Activated naive CD4-positive, alpha-beta T cell (primary cell): ENCODE measurements at places on chromosomes 5 and 9.

DNA sequence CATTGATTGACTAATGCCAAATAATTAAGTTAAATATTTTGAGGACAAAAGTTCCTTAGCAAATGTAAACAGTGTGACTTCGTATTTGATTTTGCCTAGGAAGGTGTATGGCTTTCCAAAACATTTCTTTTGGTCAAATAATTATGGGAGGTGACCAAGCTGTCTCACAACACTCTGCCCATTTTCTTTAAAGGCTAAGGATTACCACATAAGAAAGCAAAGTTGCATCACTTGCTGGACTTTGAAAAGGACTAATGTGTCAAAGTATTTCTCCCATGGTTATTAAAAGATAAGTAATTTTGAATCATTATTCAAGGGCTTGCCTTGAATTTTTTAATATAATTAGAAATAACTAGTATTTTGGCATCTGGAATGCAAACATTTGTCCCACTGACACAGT, 74.7 kb downstream of the HAPLN1 start:
- DNase-seq = no peak

- no peak for DNase-seq
Measured at GRCh38 chr9:128153947-128154695, 4.9 kb downstream of the LCN2 start.

- DNase-seq = no peak
Measured at GRCh38 chr5:2207416-2208238, 324.9 kb upstream of the IRX4 start.

DNA sequence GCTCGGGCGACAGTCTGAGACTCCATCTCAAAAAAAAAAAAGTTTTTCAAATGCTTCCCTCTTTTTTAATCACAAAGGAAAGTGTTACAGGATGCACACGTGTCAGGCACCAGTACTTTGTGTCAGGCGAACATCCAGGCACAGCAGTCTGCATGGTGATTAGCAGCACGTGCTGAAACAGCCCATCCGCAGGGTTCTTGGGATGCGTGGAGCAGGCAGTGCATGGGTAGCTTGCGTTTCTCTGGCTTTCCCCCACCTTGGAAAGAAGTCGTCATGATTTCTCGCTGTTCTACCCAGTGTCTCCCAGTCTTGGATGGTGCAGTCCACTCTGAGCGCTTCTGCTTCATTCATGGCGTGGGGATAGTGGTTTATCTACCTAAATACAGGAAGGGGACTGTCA, 35.4 kb downstream of the GPR107 start:
- no peak for DNase-seq

GRCh38 chr5:74616236-74617146, 24.0 kb downstream of the ENC1 start:
- DNase-seq = no peak

GRCh38 chr5:40277161-40277906, 402.4 kb upstream of the PTGER4 start:
- DNase-seq = no peak

- no peak for DNase-seq
Measured at GRCh38 chr5:170442391-170442790, 53.2 kb upstream of the KCNMB1 start.

DNA sequence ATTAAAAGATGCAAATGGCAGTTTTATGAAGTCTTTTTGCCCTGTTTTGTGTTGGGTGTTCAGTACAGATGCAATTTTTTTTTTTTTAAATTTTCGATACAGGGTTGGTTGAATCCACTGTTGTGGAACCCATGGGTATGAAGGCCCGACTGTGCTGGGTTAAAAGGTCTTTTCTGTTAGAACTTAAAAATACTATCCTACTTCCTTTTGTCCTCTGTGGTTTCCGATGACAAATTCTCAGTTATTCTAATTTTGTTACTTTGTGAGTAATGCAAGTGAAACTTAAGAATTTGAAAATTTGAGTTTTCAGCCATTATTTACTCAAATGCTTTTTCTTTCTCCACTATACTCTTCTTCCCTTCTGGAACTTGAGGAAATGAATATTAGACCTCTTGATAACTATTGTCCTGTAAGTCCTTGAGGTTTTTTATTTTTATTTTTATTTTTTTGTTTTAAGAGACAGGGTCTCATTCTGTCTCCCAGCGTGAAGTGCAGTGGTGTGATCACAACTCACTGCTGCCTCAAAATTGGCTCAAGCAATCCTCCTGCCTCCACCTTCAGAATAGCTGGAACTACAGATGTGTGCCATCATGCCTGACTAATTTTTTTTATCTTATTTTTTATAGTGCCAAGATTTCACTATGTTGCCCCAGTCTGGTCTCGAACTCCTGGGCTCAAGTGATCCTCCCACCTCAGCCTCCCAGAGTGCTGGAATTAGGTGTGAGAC, 67.5 kb downstream of the ZCCHC7 start:
- no peak for DNase-seq

DNA sequence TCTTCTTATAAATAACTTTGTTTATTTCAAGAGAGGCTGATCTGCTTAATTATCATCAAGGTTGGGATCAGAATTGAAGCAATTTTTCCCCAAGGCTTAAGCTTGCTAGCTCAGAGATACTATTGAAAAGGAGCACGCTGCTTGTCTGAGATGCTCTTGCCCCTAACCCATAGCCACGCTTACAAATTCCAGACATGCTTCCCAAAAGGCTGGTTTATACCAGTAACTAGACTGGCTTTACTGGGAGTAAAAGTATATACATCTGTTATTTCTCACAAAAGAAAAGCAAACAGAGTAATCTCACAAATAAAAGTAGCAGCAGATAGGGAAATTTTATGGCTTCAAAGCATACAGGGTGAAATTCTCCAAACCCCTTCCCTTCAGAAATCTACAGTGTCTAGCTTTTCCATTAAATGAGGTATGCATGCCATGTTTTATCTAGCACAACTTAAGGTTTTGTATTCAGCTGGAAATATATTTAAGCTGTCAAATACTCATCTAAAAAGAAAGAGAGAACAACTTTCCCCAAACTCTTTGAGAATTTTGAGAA, 163.2 kb upstream of the TRPC7 start:
- no peak for DNase-seq

- no peak for DNase-seq
Measured at GRCh38 chr5:116476897-116477537, 97.6 kb downstream of the SEMA6A start.

GRCh38 chr5:96741891-96742309, 65.8 kb downstream of the ERAP1 start:
- DNase-seq = no peak

- DNase-seq = no peak
Measured at GRCh38 chr5:181221105-181221791, 1.8 kb upstream of the TRIM41 start.

DNA sequence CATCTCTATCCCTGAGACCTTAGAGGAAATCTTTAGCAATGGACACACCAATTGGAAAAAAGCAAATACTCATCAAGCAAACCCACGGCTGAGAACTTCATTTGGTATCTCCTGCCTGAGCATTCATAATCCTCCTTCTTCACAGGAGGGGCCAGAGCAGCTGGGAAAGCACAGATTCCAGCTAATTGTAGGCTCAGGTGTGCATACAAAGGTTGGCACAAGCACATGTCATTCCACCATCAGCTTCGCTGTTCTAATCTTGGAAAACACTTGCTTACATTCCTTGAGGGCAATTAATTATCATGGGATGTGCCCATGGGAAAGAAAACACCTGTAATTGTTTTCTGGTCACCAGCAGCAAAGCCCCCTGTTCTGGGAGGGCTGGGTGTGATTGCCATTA, 376.6 kb downstream of the SPOCK1 start:
- DNase-seq = no peak

- DNase-seq = no peak
Measured at GRCh38 chr9:77534376-77535057, 113.6 kb downstream of the GNA14 start.

- no peak for DNase-seq
Measured at GRCh38 chr9:17004500-17004899, 130.3 kb upstream of the CNTLN start.

DNA sequence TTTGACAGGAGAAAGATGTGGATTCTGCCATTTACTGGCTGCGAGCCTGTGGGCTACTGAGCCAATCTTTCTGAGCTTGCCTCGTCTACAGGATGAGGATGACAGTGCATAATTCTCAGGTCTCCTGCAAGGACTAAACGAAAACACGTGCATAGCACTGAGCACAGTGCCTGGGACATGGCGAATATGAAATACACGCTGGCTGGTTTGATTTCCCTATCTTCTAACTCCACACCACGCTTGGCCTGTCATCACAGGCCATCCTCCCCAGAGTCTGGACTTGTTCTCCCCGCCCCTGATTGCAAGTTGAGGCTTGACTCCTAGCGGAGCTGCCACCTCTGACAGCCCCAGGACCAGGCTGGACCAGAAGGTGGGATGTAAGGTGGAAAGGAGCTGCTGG, 37.9 kb downstream of the ARPC5L start:
- no peak for DNase-seq

GRCh38 chr5:133423011-133423617, 189.2 kb downstream of the FSTL4 start:
- DNase-seq = no peak

- no peak for DNase-seq
Measured at GRCh38 chr5:154727361-154727760, 27.8 kb upstream of the LARP1 start.

GRCh38 chr5:68027519-68027918, 188.0 kb upstream of the PIK3R1 start:
- DNase-seq = no peak

- DNase-seq = no peak
Measured at GRCh38 chr9:82593501-82593900, 469.4 kb downstream of the RASEF start.

- DNase-seq = no peak
Measured at GRCh38 chr5:75331095-75332090, 5.6 kb upstream of the HMGCR start.

DNA sequence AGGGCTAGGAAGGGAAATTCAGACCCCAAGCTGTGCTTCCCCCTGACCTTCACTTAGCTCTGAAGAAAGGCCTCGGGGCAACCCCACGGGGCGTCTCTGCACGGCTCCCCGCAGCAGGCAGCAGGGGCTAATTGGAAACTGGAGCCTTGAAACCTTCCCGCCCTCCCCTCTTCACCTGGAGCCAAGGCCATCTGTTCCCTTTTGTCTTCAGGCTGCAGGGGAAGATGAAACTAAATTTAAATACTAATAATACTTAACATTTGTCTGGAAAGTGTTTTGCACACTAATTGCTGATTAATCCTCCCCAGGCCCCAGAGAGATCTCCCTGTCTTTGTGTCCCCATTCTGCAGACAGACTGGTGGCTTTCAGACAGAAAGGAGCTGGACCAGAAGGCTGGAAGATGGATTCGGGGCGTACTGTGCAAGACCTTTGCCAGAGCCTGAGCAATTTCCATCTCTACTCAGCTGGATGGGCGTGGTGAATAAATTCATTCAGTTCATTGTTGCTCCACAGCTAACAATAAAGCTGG, 34.1 kb upstream of the CPLX2 start:
- DNase-seq = no peak

GRCh38 chr5:136202469-136203205, 9.7 kb upstream of the SMIM32 start:
- DNase-seq = no peak

GRCh38 chr5:52989025-52989780, at the start of gene ITGA2:
TSS of gene ITGA2 (plus strand) at chr5:52989352. CDS start at chr5:52989469, 117 bp downstream.
- peak; percentile 4 for DNase-seq

- no peak for DNase-seq
Measured at GRCh38 chr9:93678199-93679019, 102.0 kb downstream of the PHF2 start.

DNA sequence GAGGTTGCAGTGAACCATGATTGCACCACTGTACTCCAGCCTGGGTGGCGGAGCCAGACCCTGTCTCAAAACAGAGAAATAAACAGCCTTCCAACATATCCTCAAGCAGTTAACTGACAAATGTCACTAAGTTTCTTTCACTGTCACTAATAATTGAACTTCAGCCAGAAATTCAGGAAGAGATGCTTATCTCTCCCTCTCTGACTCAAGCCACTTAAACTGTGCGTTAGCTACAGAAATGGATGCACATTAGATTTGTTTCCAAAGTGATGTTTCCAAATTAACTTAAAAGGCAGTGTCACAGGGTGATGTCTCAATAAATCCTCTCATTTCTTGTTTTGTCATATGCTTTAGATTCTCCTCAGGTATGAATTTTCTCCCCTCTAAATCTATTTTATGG, 164.9 kb downstream of the KDM4C start:
- no peak for DNase-seq

DNA sequence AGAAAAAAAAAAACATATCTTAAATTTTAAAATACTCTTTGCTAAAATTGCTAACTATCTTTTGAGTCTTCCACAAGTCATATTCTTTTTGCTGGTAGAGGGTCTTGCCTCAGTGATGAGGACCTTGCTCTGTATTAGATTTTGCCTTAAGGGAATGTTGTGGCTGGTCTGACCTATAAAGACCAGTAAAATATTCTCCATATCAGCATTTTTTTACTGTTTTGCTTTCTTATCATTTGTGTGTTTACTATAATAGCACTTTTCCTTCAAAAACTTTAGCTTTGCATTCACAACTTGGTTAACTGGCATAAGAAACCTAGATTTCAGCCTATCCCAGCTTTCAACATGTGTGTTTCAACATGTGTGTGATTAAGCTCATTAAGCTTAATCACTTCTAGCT, 224.7 kb upstream of the CDH18 start:
- DNase-seq = no peak

DNA sequence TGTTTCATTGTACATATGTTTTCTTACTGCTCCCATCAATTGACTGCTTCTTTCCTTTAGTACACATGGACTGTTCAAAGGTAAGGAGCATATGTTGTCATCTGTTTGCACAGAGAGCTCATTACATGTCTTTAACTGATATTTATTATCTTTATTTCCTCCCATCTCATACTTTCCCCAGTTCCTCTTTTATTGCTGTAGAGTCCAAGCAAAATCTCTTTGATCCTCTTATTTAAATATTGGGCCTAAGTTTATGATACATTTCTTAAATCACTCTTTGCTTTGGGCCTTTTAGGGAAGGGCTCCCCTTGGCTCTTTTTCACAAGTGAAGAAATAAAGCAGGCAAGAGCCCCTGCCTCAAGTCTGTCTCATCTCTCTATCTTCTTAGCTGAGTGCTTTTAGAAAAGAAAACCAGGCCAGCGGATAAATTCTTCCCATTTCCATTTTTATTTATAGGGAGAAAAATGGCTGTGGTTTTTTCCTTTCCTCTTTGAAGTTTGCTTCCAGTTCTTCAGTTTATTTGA, 152.4 kb downstream of the DOCK2 start:
- DNase-seq = no peak

GRCh38 chr5:5220901-5221631, 80.9 kb downstream of the ADAMTS16 start:
- no peak for DNase-seq

GRCh38 chr5:24368115-24368514, 276.7 kb downstream of the CDH10 start:
- no peak for DNase-seq

- no peak for DNase-seq
Measured at GRCh38 chr5:6435356-6435755, 13.3 kb upstream of the UBE2QL1 start.

GRCh38 chr5:112555691-112556090, 136.6 kb upstream of the EPB41L4A start:
- DNase-seq = no peak

- no peak for DNase-seq
Measured at GRCh38 chr5:148848393-148849031, 22.1 kb downstream of the ADRB2 start.
